ENCODE measurements at places on chromosomes 12 and 14.

GRCh38 chr12:127149226-127149964 is 1117.6 kb upstream of the TMEM132C start:
- no peak for DNase-seq

GRCh38 chr12:110661337-110661972 is 27.5 kb downstream of the HVCN1 start:
- DNase-seq, result peak; percentile 16

- peak; percentile 88 for DNase-seq
Observed at GRCh38 chr12:1791104-1791841, 29.1 kb upstream of the LRTM2 start.

DNA sequence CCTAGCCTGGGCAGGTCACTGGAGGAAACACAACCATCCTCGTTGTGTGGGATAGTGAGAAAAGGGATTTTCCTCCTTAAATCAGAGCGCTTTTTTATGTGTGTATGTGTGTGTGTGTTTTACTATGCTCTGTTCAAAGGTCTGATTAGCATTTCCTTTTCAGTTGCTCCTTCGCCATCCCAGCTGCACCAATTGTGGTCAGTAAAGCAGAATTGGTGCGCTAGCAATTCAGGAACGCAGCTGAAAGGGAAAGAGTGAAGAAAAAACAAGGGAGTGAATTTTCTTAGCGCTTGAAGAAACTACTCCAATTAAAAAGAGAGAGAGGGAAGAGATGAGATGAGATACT is 173.3 kb upstream of the PARP11 start:
- no peak for DNase-seq

- no peak for DNase-seq
Observed at GRCh38 chr12:116709768-116710167, 28.1 kb downstream of the SPRING1 start.

DNA sequence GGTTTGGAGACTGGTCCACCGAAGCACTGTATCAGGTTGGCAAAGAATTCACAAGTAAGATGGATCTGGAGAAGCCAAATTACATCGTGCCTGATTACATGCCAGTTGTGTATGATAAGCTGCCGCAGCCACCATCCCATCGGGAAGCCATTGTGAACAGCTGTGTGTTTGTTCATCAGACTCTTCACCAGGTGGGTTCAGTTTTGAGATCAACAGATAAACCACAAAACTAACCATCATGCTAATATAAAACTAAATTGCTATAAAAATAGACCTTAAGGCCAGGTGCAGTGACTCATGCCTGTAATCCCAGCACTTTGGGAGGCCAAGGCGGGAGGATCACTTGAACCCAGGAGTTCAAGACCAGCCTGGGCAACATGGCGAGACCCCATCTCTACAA is 58.9 kb downstream of the HSP90AA1 start:
- DNase-seq, result no peak

- DNase-seq, result no peak
Observed at GRCh38 chr12:132132609-132133430, 11.3 kb downstream of the DDX51 start.

DNA sequence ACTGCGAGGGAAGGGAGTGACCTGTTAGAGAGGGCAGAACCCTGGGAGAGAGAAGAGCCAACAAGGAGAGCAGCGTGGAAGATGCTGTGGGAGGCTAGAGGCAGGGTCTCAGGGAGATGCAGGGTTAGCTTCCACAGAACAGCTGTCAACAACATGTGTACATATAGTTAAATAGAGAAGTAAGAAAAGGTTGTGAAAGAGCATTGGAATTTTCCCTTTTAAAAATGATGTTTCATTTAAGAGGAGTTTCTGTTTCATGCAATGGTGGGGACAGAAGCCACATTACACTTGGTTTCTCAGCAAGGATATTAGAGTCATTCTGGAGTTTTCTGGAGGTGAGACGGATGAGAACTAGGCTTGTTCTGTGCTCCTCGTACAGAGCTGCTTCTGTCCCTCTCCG is 23.8 kb upstream of the TBC1D30 start:
- DNase-seq, result no peak

GRCh38 chr12:31479516-31480210 is 111.3 kb downstream of the DENND5B start:
- DNase-seq, result no peak

DNA sequence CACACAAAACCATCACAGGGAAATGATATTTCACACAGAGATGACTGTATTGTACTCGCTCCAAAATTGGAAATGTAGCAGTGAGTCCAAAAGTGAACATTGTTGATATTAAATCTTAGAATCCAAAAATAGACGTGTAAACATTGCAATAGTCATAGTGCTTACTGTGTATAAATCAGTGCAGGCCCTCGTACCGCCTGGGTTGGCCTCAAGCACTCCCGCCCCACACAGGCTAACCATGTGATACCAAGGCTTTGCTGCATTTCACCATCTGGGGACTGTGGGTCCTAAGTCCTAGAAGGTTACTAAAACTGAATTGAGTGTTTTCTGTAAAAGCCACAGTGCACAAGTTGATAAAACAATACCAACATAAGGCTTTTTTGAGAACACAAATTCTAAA is 107.3 kb downstream of the PPP2R5E start:
- peak; percentile 76 for DNase-seq

GRCh38 chr12:132560614-132561426 is 49.6 kb downstream of the LRCOL1 start:
- peak; percentile 69 for DNase-seq

DNA sequence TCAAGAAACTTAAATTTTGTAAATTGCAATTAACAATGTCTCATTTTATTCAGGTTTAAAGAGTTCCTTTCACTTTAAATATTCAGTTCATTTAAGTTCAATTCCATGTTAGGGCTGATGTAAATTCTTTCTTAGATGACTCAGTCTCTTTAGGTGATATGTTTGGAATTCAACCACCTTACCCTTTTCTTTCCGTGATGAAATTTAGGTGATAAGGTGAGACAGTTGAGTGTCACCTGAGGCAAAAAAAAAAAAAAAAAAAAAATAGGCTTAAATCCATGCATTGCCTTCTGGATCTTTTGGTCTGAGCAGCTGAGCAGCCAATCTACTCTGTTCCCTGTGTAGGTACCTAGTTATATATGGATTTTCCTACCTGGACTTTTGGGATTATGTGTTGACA is 299.5 kb downstream of the DAD1 start:
- DNase-seq, result no peak

GRCh38 chr12:10361084-10361483 is 28.8 kb downstream of the KLRK1 start:
- DNase-seq, result peak; percentile 70

- DNase-seq, result no peak
Observed at GRCh38 chr14:104217486-104218360, 79.3 kb downstream of the KIF26A start.

DNA sequence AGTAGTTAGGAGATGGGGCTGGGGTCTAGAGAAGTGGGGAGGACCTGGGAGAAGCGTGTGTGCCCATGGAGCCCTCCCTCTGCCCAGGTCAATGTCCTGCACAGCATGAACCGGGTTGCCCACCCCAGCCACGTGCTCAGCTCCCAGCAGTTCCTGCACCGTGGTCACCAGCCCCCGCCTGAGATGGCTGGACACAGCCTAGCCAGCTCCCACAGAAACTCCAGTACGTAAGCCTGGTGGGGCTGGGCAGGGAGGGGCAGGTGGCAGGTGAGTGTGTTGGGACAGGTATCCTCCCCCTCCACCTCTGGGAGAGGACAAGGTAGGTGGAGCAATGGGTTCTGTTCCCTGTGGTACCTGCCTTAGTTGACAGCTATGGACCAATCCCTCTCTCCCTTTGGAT is 20.7 kb downstream of the CLSTN3 start:
- DNase-seq, result no peak

- DNase-seq, result no peak
Observed at GRCh38 chr12:97167598-97167997, 260.5 kb downstream of the NEDD1 start.

- DNase-seq, result peak; percentile 33
Observed at GRCh38 chr14:55721353-55721752, 141.3 kb downstream of the KTN1 start.

GRCh38 chr14:55425091-55425490 is 13.5 kb upstream of the ATG14 start:
- DNase-seq, result no peak

- DNase-seq, result no peak
Observed at GRCh38 chr14:26855077-26855753, 257.4 kb upstream of the NOVA1 start.

DNA sequence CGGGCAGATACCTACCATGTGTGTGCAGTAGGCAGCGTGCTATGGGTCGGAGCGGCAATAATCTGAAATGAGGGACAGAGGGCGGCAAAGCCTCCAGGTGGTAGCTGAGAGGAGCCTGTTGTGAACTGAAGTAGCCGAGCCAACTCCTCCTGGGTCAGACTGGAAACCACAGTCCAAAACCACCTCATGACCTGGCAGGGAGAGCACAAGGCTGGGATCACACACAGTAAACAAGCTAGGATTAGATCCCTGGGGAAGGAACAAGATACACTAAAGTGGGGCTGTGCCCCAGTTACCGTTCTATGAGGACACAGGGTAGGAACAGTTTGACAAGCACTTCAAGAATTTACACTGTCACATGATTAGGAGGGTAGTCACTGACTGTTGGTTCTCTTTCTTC is 49.0 kb downstream of the AREL1 start:
- DNase-seq, result peak; percentile 56

DNA sequence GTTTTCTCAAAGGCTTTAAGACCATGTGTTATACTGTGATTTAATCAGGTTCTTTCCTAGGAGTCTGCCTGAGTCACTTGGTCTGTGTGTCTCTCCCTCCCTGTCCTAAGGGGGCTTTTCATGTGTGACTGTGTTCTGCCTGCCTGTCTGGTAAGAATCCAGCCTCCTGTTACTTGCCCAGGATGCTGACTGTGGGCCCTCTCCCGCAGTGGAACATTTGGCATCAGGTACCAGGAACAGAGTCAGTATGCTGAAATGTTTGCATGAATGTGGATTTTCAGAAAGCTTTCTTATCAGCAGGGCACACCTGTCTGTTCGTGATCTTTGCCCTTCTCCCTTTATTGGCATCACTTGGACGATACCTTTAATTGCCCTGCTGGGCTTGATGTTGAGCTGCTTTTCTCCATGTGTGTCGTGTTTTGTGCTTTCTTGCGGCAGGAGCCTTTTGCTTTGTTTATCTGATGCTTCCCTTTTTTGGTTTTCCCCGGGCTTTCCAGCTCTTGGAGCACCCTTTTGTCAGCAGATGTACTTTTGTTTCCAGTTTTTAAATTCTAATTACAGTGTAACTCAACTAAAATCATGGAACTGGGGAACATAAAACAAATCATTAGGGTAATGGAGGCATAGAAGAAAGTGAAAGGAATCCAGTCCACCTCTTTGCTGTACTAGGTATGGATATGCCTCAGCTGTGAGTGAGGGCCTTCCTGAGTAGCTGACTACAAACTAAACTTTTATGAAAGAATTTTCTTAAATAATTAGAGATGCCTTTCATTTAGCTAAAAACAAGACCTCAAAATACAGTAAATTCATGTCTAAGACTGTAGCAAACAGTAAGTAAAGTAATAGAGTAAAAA is 72.5 kb downstream of the TRAF3 start:
- no peak for DNase-seq

- no peak for DNase-seq
Observed at GRCh38 chr14:35274805-35275204, 17.4 kb upstream of the PSMA6 start.

DNA sequence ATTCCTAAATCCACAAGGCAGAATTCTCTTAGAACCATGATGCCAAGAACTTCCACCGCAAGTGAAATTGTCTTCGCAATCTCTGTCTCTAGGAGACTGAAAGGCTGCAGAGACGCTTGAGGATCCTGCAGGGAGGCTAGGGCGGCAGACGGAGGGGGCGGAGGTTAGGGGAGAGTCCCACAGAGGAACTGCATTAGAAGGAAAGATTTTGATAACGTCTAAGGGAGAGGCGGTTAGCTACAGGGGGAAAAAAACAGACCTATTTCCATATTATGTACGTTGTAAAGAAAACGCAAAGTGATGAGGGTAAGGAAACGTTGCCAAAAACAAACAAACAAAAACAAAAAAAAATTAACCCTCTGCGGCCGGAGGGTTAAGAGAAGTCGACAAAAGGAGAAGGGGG is 595 bp downstream of the KLHL28 start:
- DNase-seq, result peak; percentile 73

- DNase-seq, result no peak
Observed at GRCh38 chr14:28831126-28831525, 64.5 kb downstream of the FOXG1 start.

- DNase-seq, result no peak
Observed at GRCh38 chr14:37036669-37037341, 135.6 kb downstream of the SLC25A21 start.

- DNase-seq, result no peak
Observed at GRCh38 chr14:96702831-96703230, 94.4 kb upstream of the VRK1 start.

DNA sequence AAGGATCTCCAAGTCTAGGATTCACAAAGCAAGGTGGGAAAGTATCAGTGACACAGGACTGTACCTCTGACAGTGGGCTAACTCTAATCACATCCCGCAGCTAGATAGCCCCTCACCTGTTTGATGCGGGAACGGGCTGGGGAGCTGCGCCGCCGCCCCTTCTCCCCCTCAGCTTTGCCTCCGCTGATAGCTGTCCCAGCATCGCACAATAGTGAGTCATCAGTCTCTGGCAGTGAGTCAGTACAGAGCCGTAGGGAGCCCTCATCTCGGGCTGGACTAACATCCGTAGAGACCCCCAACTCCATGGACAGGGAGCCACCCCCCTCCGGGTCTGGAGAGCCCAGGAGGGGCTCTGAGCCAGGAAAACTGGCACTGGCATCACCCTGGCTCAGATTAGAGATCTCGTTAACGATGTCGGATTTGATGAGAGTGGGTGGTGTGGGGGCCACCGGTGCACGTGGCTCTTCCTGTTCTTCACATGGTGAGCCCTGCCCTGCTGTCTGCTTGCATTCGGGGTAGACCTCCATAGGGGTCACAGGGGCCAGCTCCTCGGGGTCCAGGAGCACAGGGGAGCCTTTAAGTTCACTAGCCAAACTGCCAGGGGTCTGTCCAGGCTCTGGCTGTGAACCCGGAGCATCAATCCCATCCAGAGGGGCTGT is 10.9 kb downstream of the KMT2D start:
- no peak for DNase-seq

DNA sequence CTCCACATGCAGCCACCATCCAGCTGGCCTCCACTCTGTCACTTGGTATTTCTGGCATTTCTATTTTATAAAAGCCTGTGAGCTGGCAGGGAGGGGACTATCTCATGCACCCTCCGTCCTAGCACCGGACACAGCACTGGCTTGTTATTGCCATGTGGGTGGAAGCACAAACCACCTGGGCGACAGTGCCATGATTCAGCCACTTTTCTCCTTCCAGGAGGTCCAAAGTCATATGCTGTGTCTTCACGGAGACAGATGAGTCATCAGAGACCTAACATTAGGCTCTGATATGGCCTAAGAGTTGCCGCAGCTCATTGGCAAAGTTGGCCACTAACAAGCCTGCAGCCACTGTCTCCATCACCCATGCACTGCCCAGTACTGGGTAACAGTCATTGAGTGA is 1123.0 kb downstream of the VRK1 start:
- no peak for DNase-seq
